ENCODE measurements at places on chromosomes 3 and 15. TPM values are rescaled to one million over a fixed set of nuclear protein-coding genes. Genes with fewer than 3 reads are reported as not detected.

Gene SLC9C1
- total RNA-seq, result not detected

Gene SLC28A1
- not detected for total RNA-seq

Gene NMB
- 0.66 TPM for total RNA-seq

Gene CPA3
- not detected for total RNA-seq

Gene PRKCD
- total RNA-seq, result 4.2 TPM

Gene FBN1
- total RNA-seq, result 721 TPM

Gene COL6A6
- under 0.01 TPM for total RNA-seq

Gene NR1I2
- total RNA-seq, result under 0.01 TPM

Gene PPP1R14D
- total RNA-seq, result not detected

Gene ZNF660
- total RNA-seq, result 1.7 TPM

Gene IVD
- total RNA-seq, result 33.5 TPM
